ENCODE measurements at places on chromosomes 7 and 10. TPM values are rescaled to one million over a fixed set of nuclear protein-coding genes. Genes with fewer than 3 reads are reported as not detected.

AP5Z1 gene
- 16.3 TPM for total RNA-seq

- DNase-seq = no peak
Measured at GRCh38 chr7:115359119-115359518, 437.2 kb downstream of the MDFIC start.

DNA sequence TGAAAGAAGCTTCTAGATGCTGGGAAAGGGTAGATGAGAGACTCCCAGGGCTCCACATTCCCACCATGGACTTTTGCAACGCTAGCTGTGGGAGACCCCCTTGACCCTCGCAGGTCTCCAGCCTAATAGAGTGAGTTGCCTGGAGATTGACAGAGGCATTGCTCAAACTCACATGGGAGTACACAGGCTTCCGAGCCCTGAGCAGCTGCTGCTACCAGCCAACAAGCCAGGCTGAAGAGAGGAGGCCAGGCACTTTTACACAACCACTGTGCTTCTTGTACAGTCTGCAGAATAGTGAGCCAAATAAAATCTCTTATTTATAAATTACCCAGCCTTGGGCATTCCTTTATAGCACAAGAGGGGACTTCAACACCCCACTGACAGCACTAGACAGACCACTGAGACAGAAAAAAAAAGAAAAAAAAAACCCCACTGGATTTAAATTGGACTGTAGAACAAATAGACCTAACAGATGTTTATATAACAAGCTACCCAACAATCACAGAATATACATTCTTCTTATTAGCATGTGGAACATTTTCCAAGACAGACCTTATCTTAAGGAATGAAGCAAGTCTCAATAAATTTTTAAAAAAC is 146.2 kb downstream of the ZFAND4 start:
- no peak for DNase-seq

DNA sequence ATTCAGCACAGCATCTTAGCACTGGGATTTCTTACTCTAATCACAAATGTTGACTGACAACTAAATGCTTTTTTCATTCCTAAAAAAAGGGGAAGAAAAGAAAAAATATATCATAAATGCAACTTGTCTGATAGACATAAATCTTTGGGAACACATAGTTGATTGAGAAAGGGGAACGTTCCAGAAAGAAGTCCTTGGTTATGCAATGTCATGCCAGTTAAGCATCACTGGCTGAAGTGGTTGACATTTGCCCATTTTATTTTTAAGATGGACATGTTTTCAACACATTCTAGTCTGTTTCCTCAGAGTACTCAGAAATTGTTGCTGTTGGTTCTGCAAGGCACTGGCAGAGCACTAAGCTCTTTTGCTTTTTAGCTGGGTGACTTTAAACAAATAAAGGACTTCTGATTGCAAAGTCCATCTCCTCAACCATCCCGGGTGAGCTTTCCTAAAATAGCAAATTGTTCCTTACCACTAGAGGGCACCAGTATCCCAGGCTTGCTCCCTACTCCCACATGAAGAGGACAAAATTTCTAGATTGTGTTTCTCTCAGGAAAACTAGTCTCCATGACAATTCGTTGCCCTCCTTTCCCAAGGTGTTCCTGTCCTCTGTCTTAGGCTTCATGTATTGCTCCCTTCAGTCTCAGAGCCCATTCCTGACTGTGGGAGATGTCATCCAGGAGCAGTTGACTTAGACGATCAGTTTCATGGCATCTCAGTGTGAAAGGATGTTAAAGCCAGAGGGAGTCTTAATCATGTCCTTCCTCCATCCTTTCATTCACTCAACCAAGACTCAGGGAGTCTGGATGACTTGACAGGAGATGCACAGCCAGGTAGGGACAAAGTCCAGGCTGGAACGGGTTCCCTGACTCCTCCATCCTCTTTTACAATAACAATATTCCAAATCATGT is 23.9 kb downstream of the OPALIN start:
- peak; percentile 23 for DNase-seq

NKX2-3 gene
- 0.59 TPM for total RNA-seq

CTTNBP2 gene
- total RNA-seq = 0.48 TPM

CH25H gene
- total RNA-seq = 0.49 TPM

- DNase-seq = no peak
Measured at GRCh38 chr7:31699050-31699449, 12.0 kb downstream of the PPP1R17 start.

GRCh38 chr7:35405461-35405860 is 151.6 kb upstream of the TBX20 start:
- no peak for DNase-seq

- no peak for DNase-seq
Measured at GRCh38 chr7:43040461-43040860, 72.0 kb upstream of the HECW1 start.

ACHE gene
- total RNA-seq = not detected

- DNase-seq = peak; percentile 29
Measured at GRCh38 chr7:151631570-151631952, 111.9 kb upstream of the RHEB start.

HMX2 gene
- 0.10 TPM for total RNA-seq

DNA sequence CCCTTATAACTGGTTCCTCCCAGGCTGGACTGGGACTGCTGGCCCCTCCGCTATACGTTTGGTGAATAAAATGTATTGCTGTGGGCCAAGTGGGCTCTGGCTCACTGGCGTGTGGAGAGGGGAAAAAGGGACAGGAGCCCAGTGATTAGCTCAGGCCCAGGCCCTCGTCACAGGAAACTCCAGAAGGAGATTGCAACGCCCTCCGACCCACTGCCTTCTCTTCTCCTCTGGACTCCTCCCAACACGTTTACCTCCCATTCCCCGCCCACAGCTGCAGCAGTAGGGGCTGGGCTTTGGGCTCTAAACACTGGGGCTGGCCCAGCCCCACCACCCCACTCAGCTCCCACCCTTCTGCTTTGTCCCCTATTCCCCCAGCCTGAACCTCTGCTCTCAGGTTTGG is 173.9 kb downstream of the NEURL1 start:
- no peak for DNase-seq

GRCh38 chr7:132942701-132943100 is 139.2 kb downstream of the CHCHD3 start:
- no peak for DNase-seq

DNA sequence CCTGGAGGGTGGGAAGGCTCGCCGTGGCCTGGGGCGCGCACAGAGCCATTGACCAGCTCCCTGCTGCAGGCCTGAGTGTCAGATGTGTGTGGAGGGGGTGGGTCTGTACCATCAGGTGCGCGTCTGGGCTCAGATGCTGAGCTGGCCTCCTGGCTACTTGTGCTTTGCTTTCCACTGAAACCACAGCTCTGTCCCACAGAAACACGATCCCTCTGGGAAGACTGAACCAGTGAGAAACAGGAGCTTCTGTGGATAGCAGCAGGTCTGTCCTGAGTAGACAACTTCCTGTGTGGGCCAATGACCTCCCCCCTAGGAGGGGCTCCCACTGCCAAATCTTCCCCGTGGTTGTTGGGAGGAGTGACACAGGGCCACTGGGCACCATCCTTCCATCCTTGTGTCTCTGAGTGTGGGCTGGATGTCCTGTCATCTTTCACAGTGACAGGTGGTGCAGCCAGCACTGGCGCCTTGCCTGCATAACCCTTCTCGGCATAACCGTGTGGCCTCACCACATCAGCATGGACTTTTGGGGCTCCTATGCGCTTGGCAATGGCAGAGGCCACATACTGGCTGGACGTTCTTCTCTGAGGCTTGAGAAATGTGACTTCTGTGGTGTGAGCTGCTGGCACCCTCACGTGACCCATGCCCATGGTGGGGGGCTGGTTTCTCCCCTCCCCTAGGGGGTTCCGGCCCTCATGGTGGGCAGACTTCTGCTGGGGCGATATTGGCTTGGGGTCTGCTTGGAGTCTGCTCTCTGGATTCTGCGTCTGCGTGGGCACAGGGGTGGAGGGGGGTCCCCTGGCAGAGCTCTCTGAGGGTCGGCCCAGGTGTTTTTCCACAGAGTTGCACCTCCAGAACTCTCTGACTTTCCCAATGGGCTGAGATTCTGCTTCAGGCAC is 245.5 kb upstream of the GRB10 start:
- peak; percentile 57 for DNase-seq

DNA sequence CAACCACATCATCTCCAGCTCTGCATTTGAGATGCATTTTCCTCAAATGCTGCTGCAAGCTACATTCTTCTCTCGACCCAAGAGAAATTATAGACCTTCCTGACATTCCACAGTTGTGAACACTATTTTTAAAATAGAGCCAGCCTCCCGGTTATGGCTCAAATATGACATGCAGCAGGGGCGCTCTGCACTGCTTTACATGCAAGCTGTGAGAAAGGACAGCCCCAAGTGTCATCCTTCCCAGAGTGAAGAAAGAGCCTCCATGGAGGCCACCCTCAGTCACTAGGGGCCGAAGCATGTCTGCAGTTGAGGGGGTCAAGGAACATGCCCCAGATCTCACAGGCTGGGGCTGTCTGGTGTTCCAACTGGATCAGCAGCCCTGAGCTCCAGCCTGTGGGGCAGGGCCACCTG is 63.9 kb upstream of the CHST15 start:
- DNase-seq = no peak

SCART1 gene
- 0.10 TPM for total RNA-seq

DNA sequence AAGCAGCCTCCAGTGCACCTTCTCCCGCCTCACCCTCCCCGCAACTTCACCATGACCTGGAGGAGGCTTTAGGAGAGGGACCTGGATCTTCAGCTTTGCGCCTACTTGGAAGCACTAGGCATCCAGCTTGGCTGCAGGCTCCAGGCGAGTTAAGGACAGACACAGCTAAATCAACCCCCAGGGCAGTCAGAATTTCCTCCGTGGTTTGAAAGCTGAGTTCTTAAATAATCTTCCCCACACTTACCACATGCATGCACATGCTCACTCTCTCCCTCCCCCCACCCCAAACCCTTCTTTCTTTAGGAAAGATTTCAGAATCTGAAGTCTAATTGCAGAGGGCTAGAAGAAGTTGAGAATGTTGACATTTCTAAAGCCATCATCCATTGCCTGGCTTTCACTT is 36.7 kb upstream of the LRRC4 start:
- DNase-seq = peak; percentile 39

ADAMTS14 gene
- 10.1 TPM for total RNA-seq

DNA sequence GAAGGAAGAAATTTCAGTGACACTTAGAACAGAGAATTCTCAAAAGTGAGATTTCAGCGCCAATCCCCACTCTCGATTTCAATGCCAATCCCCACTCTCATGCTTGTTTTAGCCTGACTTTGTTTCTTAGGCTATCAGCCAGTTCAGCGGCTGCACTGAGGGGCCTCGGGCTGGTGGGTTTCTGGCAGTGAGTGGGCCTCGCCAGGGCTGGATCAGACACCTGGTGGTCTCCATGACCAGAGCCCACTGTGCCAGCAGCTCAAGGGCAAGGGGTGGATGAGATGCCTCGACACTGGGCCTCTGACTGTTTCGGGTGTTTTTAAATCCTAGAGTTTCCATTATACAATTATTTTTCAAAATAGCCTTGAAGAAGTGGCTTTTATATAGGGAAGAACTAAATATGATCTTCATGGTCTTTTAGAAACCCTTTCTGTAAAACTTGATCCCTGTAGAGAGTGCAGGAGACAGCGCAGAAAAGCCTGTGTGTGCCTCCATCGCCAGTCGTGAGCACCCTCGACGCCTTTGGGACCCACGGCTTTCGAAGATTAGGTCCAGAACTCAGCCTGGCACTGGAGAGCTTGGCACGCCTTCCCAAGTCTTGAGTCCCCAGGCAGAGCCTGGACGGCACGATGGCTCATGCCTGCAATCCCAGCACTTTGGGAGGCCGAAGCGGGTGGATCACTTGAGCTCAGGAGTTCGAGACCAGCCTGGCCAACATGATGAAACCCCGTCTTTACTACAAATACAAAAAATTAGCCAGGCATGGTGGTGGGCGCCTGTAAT is 76.2 kb downstream of the INPP5A start:
- DNase-seq = no peak

All from RPMI7951 (cell line).